ENCODE measurements at places on chromosomes 2 and 18. TPM values are rescaled to one million over a fixed set of nuclear protein-coding genes. Genes with fewer than 3 reads are reported as not detected.
A peak's percentile ranks its signal among the peaks of the same experiment; 100 is the strongest.

- H3K4me1 ChIP-seq: peaks cover 53% of the 10 kb centered on the region
- H3K4me3 ChIP-seq: no peak overlapping the region
- no peaks in the 10 kb centered on the region for H3K36me3 ChIP-seq
- H3K27me3 ChIP-seq: no peaks in the 10 kb centered on the region
Observed at GRCh38 chr2:106168657-106169056, 25.4 kb downstream of the UXS1 start.

GRCh38 chr2:1881998-1882397 lies 137.7 kb upstream of the PXDN start:
- H3K4me3 ChIP-seq: no peak overlapping the region
- no peak overlapping the region for H3K27ac ChIP-seq
- H3K4me1 ChIP-seq: peaks cover 2% of the 10 kb centered on the region
- DNase-seq: no peak
- H3K36me3 ChIP-seq: no peaks in the 10 kb centered on the region

DNA sequence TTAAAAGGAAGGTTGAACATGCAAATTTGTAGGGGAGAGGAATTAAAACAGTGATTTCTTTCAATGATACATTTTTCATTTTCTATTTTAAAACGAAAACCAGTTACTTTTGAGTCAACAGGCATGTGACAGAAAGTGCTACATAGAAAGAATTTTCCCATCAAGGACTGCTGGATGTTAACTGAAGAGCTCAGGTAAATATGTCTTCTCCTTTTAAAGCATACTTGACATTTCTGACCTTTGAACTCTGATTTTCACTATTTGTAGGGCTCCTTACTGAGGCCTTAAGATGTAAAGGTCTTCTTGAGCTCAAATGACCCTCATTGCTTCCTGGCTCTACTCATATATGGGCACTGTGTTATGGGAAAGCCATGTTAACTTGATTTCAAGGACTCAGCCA lies 32.4 kb downstream of the FIGN start:
- no peak overlapping the region for H3K4me3 ChIP-seq
- H3K4me1 ChIP-seq: no peaks in the 10 kb centered on the region
- no peaks in the 10 kb centered on the region for H3K27me3 ChIP-seq
- no peak for DNase-seq
- H3K27ac ChIP-seq: no peak overlapping the region
- no peaks in the 10 kb centered on the region for H3K36me3 ChIP-seq

DNA sequence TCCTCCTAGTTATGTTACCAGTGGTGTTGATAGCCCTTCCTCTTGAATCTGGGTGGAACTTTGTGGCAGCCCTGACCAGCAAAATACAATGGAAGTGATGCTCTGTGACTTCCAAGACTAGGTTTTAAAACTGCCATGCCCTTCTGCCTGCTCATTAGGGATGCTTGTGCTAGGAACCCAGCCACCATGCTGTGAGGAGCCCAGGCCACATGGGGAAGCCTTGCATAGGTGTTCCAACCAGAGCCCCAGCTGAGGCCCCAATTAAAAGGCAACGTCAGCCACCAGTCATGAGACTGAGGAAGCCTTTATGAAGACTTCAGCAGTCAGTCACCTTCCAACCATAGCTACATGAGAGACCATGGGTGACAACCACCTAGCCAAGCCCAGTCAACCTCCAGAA lies 14.0 kb upstream of the MAPRE2 start:
- peaks cover 29% of the 10 kb centered on the region for H3K4me1 ChIP-seq
- DNase-seq: no peak
- no peaks in the 10 kb centered on the region for H3K36me3 ChIP-seq
- H3K27ac ChIP-seq: no peak overlapping the region
- no peaks in the 10 kb centered on the region for H3K27me3 ChIP-seq
- H3K4me3 ChIP-seq: no peak overlapping the region

GRCh38 chr2:6872394-6872793 lies 5.2 kb upstream of the RSAD2 start:
- peak overlapping the region; percentile 2 for H3K27ac ChIP-seq
- H3K4me3 ChIP-seq: no peak overlapping the region
- no peaks in the 10 kb centered on the region for H3K27me3 ChIP-seq
- no peak for DNase-seq
- H3K4me1 ChIP-seq: peaks cover 26% of the 10 kb centered on the region
- H3K36me3 ChIP-seq: no peaks in the 10 kb centered on the region

- DNase-seq: no peak
- H3K27ac ChIP-seq: no peak overlapping the region
- no peak overlapping the region for H3K4me3 ChIP-seq
Observed at GRCh38 chr18:47062471-47062870, 27.1 kb upstream of the ELOA2 start.

GRCh38 chr2:53820048-53820447 lies 33.2 kb downstream of the ERLEC1 start:
- no peak for DNase-seq
- H3K4me1 ChIP-seq: no peaks in the 10 kb centered on the region
- no peak overlapping the region for H3K4me3 ChIP-seq
- H3K27me3 ChIP-seq: no peaks in the 10 kb centered on the region
- H3K36me3 ChIP-seq: peaks cover 45% of the 10 kb centered on the region

Gene KCNG3
- total RNA-seq: not detected

Gene SOCS6
- total RNA-seq: 1.6 TPM

Gene PTRHD1
- total RNA-seq: 41.1 TPM
